ENCODE measurements at places on chromosomes 1 and 21.

- no peak for DNase-seq
Measured at GRCh38 chr1:36807262-36807661, 227.1 kb downstream of the GRIK3 start.

DNA sequence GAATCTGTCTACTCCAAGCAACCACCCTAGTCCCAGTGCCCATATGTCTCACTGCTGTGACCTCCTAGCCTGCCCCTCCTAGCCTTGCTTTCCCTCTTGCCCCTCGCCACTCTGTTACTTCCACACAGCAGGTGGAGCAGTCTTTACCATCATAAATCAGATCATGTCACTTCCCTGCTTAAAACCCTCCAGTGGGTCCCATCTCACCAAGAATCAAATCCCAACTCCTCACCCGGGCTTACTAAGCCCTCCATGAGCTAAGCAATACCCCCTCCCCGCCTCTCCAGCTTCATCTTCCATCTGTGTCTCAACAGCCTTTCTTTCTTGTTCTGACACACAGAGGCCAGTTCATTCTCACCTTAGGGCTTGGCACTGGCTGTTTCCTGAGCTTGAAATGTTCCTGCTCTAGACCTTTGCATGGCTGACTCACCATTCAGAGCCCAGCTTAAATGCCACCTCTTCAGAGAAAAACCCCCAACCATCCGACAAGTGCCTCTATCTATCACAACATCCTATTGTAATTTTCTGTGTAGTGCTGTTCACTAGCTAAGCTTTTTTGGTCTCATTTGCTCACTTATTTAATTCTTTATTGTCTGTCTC is 22.3 kb downstream of the KNCN start:
- DNase-seq, result no peak

DNA sequence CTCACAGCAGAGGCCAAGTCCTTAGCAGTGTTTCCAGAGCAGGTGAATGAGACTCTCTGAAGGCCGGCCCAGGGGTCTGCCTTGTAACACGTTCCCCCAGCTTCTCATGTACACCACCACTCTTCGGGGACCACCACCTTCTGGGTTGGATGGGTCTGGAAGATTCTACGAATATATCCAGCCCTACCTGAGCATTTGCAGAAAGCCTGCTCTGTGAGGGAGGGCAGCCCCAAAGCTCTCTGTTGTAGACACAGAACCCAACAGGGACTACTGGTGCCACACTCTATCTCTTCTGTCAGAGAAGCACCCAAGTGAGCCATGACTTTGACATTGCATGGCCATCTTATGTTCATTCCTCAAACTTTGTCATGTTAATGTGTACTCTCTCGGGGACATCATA is 61.8 kb downstream of the CD247 start:
- no peak for DNase-seq

DNA sequence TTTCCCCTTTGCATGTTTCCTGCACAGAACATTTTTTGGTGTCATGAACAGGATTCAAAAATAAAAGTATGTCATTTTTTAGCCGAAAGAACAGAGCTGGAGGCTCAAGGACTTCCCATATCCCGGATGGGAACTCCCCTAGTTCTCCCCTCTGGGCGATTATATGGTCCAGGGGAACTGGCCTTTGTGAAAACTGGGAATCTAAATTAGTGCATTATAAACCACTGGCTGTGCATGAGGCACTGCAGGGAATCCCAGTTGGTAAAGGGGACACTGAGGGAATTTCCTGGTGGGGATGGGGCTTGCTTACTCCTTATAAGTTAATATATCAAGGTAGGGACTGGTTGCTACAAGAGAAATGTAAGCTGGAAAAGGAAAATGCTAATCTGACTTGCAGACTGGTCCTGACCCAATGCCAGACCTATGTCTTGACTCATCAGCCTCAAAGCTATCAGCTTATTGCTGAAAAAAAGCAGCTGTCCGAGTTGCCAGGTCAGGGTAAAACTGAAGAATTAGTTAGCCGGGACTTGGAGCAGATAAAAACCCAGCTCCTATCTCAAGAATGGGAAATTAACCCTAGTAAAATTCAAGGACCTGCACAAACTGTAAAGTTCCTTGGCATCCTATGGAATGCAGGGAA is 122.6 kb downstream of the FCRL5 start:
- no peak for DNase-seq

DNA sequence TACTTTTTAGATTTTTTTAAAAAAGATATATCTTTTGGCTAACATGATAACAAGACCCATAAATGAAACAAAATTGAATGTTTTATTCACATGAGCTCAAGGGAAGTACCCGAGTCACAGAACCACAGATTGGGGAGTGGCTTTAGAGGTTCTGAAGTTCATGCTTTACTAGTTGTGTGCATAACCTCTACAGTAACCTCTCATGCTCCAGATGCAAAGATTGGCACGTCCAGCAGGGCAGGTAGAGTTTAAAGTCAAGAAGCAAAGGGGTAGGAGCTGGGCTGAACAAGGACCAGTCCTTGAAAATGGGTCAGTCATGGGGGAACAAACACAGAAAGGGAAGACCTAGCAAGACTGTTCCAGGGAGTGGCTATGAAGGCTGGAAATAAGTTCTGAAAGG is 109.6 kb downstream of the RNF220 start:
- DNase-seq, result no peak

- no peak for DNase-seq
Measured at GRCh38 chr1:174352117-174352516, 95.6 kb upstream of the GPR52 start.

DNA sequence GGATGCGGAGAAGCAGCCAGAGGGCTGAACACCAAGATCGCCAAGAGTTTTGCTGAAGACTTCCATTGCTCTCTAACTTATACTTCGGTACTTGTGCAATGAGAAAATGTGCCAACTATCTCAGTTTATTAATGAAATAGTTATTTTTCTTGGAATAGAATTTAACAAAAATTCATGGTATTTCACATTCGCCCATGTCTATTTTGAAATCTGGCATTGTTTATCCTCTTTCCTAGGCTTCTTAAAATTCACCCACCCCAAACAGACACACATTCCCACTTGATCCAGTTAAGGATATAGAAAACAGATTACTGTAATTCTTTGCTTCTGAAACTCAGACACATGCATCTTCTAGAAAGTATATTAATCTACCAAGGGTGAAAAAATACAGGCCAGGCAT is 56.3 kb upstream of the ADAMTS5 start:
- DNase-seq, result no peak

- DNase-seq, result no peak
Measured at GRCh38 chr1:67535474-67535873, 105.3 kb upstream of the SERBP1 start.

GRCh38 chr1:59635097-59635496 is 179.7 kb upstream of the HOOK1 start:
- DNase-seq, result no peak

GRCh38 chr1:21241771-21242581 is 48.3 kb downstream of the ECE1 start:
- no peak for DNase-seq

GRCh38 chr1:5905436-5905835 is 86.8 kb downstream of the NPHP4 start:
- no peak for DNase-seq

DNA sequence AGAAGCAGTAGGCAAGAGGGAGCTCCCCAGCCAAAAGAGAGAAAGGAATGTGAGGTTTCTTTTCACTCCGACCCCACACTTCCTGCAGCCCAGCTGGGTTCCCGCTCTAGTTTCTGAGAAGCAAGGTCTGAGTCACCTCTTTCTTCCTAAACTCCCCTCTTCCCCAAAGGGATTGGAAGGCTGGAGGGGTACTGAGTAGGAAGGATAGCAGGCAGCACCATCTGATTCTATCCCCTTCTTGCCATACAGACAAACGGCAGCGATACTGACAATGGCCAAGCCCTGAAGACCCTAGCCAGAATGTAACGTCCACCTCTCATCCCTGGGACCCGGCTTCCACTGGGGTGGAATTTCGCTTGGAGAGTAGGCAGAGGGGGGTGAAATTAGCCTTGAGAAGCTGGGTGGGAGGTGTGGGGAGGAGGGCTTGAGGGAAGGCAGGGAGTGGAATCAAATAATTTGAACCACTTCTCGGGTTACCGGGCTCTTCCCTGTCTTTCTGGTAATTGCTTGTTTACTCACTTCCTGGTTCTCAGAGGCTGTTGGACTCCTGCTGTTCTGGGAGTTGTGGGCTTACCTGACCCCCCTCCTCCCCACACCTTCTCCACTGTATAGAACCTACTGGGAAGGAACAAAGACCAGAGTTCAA is 13.2 kb downstream of the IER5 start:
- peak; percentile 88 for DNase-seq

GRCh38 chr1:85327759-85328158 is 51.3 kb upstream of the BCL10 start:
- no peak for DNase-seq

DNA sequence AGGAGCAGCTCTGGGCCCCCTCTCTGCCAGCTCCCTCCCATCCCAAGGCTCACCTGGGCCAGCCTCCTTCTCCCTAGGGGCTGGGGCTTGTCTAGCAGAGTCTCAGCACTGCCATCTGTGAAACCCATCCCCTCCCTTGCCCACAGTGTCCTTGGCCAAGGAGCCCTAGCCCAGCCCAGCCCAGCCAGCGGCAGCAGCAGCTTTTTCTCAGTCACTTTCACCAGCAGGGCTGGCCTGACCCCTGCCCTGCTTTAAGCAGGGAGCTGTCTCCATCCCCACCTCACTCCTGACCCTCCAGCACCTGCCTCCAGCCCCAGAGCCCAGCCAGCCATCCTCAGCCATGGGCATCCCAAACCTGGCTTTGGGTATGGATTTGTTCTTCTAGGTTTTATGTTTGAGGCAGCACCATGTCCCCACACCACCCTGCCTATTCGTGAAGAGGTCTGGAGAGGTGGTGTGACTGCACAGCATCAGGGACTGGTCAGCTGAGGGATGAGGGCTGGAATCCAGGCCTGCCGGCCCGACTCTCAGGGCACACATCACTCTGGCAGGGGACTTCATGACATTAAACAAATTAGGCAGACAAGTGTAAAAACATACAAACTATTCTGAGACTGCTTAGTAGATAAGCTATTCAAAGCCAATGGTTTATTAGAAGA is 36.1 kb upstream of the ABCG1 start:
- no peak for DNase-seq

GRCh38 chr1:219365451-219365850 is 191.8 kb downstream of the LYPLAL1 start:
- no peak for DNase-seq

Measured in iPS DF 19.7 (cell line).